Neural crest cell (in vitro differentiated cells): ENCODE measurements at places on chromosomes 6 and 20.

GRCh38 chr6:154169193-154169847 is 130.3 kb downstream of the OPRM1 start:
- no peaks in the 10 kb centered on the region for H3K27me3 ChIP-seq
- no peak overlapping the region for H3K27ac ChIP-seq
- H3K4me1 ChIP-seq: no peaks in the 10 kb centered on the region
- H3K36me3 ChIP-seq: peaks cover 6% of the 10 kb centered on the region
- H3K4me3 ChIP-seq: no peak overlapping the region

GRCh38 chr6:138004430-138005287 is 102.6 kb downstream of the PERP start:
- peaks cover 14% of the 10 kb centered on the region for H3K4me1 ChIP-seq
- no peak overlapping the region for H3K4me3 ChIP-seq
- no peak overlapping the region for H3K27ac ChIP-seq
- H3K36me3 ChIP-seq: no peaks in the 10 kb centered on the region
- no peak for DNase-seq

- H3K4me1 ChIP-seq: no peaks in the 10 kb centered on the region
- DNase-seq: no peak
- no peak overlapping the region for H3K27ac ChIP-seq
- H3K4me3 ChIP-seq: no peak overlapping the region
- no peaks in the 10 kb centered on the region for H3K27me3 ChIP-seq
These were observed 59.1 kb upstream of the CDYL start for GRCh38 chr6:4717124-4717523.

- DNase-seq: peak; percentile 3
- H3K36me3 ChIP-seq: peaks cover 10% of the 10 kb centered on the region
- no peaks in the 10 kb centered on the region for H3K27me3 ChIP-seq
- peaks cover 16% of the 10 kb centered on the region for H3K4me1 ChIP-seq
- H3K27ac ChIP-seq: peak overlapping the region; percentile 12
- no peak overlapping the region for H3K4me3 ChIP-seq
These were observed 488.3 kb downstream of the CDKAL1 start for GRCh38 chr6:21022343-21023107.

DNA sequence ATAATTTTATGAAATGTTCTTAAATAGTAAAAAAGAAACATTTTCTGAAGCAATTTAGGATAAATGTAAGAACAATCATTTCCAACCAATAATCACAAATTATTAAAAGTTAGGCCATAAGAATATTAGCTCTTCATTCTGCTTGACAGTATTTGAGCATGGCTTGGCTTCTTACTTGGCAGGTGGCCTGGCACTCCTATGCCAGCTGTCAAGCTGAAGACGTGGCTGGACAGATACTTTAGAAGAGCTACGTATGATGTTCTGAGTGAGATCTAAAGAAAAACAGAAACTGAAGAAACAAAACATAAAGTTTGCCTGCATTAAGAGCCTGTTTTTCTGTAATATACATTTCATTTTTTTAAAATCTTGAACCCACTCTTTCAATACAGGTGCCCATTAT is 438.9 kb downstream of the GRIK2 start:
- H3K36me3 ChIP-seq: peaks cover 20% of the 10 kb centered on the region
- H3K27ac ChIP-seq: no peak overlapping the region
- no peak for DNase-seq

GRCh38 chr20:51888291-51888690 is 86.0 kb upstream of the SALL4 start:
- no peaks in the 10 kb centered on the region for H3K36me3 ChIP-seq
- H3K27ac ChIP-seq: peak overlapping the region; percentile 82
- H3K4me1 ChIP-seq: peaks cover 31% of the 10 kb centered on the region
- H3K4me3 ChIP-seq: peak overlapping the region; percentile 5

GRCh38 chr6:61841958-61842357 is 444.1 kb downstream of the KHDRBS2 start:
- H3K4me1 ChIP-seq: no peaks in the 10 kb centered on the region
- DNase-seq: no peak
- H3K36me3 ChIP-seq: no peaks in the 10 kb centered on the region

GRCh38 chr6:72740135-72740534 is 118.3 kb downstream of the KCNQ5 start:
- no peak overlapping the region for H3K27ac ChIP-seq
- H3K27me3 ChIP-seq: peaks cover 4% of the 10 kb centered on the region
- no peak overlapping the region for H3K4me3 ChIP-seq
- H3K4me1 ChIP-seq: no peaks in the 10 kb centered on the region
- H3K36me3 ChIP-seq: no peaks in the 10 kb centered on the region
- DNase-seq: no peak

- DNase-seq: no peak
- H3K4me1 ChIP-seq: peaks cover 6% of the 10 kb centered on the region
- peak overlapping the region; percentile 38 for H3K4me3 ChIP-seq
These were observed 49.4 kb downstream of the PYGB start for GRCh38 chr20:25297141-25297905.

DNA sequence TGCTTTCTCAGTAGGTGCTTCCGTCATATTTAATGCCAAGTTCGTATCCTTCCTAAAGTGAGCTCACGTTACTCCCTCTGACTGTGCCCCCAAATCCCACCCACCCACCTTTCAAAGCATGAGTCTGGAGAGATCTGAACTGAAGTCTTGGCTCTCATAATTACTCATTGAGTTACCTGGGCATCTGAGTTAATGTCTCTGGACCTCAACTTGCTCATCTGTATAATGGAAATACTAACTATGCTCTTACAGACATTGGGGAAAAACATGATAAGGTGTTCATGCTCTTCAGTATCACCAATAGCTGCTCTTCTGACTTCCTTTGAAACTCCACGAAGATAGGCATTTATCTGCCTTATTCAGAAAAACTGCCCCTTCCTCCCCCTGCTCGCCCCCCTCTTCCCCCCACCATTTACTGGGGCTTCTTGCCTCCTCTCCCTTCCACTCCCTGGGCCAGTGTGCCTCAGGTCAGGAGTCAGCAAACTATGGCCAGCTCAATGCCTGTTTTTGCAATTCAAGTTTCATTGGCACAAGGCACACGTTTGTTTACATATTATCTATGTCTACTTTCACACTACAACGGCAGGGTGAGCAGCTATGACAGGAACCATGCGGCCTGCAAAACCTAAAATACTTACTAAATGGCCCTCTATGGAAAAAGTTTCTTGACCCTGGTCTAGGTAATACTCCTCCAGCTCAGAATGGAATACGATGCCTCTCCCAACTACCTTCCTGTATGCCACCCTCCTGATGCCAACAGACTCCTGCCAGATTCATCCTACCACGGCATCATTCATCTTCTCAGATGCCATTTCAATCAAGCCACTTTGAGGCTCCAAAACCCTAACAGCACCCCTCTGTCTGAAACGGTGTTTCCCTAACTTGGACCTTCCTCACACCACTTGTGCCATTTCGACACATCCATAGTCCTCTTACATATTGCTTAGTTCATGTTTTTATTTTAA is 138.7 kb downstream of the ZMYND8 start:
- H3K27me3 ChIP-seq: no peaks in the 10 kb centered on the region
- H3K4me1 ChIP-seq: peaks cover 8% of the 10 kb centered on the region
- H3K36me3 ChIP-seq: peaks cover 32% of the 10 kb centered on the region
- H3K27ac ChIP-seq: peak overlapping the region; percentile 54

GRCh38 chr6:39904946-39905639 is 29.2 kb downstream of the MOCS1 start:
- H3K27me3 ChIP-seq: no peaks in the 10 kb centered on the region
- no peak overlapping the region for H3K4me3 ChIP-seq
- H3K4me1 ChIP-seq: peaks cover 5% of the 10 kb centered on the region
- no peak overlapping the region for H3K27ac ChIP-seq
- DNase-seq: no peak
- peaks cover 14% of the 10 kb centered on the region for H3K36me3 ChIP-seq

- no peaks in the 10 kb centered on the region for H3K36me3 ChIP-seq
- peaks cover 5% of the 10 kb centered on the region for H3K4me1 ChIP-seq
- no peak overlapping the region for H3K27ac ChIP-seq
- DNase-seq: no peak
These were observed 612.5 kb downstream of the CDH26 start for GRCh38 chr20:60570481-60571277.

DNA sequence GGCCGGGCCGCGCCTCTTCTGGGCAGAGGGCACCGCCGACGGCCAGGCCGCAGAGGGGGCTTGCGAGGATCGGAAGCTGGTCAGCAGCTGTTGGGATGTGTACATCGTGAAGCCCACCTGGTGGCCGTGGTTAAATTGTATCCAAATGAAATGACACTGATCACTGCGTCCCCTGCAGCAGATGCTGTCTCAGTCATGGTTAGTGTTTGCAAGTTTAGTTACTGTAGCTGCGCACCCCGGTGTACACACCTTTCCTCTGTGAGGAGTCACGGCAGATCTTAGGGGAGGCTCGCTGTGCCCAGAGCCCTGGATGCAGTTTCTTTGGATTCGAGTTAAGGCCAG is 653 bp downstream of the NAA20 start:
- no peak overlapping the region for H3K27ac ChIP-seq
- peak overlapping the region; percentile 82 for H3K4me3 ChIP-seq
- H3K27me3 ChIP-seq: no peaks in the 10 kb centered on the region
- peaks cover 33% of the 10 kb centered on the region for H3K4me1 ChIP-seq

- H3K36me3 ChIP-seq: peaks cover 3% of the 10 kb centered on the region
- H3K4me3 ChIP-seq: no peak overlapping the region
- no peaks in the 10 kb centered on the region for H3K27me3 ChIP-seq
- DNase-seq: no peak
These were observed 376.5 kb downstream of the KHDRBS2 start for GRCh38 chr6:61909486-61909885.

DNA sequence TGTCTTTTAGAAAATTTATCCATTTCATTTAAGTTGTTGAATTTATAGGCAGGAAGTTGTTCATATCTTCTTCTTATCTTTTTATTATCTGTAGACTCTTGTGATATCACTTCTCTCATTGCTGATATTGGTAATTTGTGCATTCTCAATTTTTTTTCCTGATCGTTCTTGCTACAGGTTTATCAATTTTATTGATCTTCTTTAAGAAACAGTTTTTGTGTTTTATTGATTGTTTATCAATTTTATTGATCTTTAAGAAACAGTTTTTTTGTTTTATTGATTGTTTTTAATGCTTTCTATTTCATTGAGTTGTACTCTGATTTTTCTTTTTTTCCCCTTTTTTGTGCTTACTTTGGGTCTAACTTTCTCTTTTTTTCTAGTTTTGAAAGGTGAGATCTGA is 23.8 kb upstream of the SLC22A2 start:
- H3K4me1 ChIP-seq: no peaks in the 10 kb centered on the region
- H3K36me3 ChIP-seq: peaks cover 2% of the 10 kb centered on the region
- H3K27me3 ChIP-seq: no peaks in the 10 kb centered on the region
- H3K27ac ChIP-seq: no peak overlapping the region
- DNase-seq: no peak

GRCh38 chr6:170007468-170008293 is 256.3 kb downstream of the ERMARD start:
- peaks cover 23% of the 10 kb centered on the region for H3K4me1 ChIP-seq
- peak overlapping the region; percentile 57 for H3K4me3 ChIP-seq
- peaks cover 7% of the 10 kb centered on the region for H3K36me3 ChIP-seq
- no peak overlapping the region for H3K27ac ChIP-seq
- H3K27me3 ChIP-seq: peaks cover 30% of the 10 kb centered on the region
- DNase-seq: no peak

DNA sequence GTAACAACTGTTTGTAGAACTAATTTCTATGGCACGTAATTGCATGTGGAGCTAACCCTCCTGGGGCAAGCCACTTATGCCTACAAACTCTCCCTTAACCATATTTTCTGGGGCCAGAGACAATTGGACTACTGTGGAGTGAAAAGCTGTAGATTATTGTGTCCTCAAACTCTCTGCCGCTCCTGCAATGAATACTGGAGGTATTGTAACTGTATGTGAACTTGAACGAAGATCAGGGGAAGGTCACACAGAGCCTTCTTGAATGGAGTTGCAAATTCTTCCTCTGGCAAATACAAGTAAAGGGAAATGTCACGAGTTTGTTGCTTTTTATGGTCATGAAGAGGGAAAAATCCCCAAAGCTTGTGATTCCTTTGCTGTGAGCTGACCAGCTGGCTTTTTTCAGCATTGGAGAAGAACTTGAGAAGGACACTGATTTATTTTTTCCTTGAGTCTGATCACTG is 18.2 kb downstream of the AKAP12 start:
- H3K4me3 ChIP-seq: peak overlapping the region; percentile 10
- DNase-seq: peak; percentile 14
- H3K4me1 ChIP-seq: peaks cover 23% of the 10 kb centered on the region
- H3K27ac ChIP-seq: no peak overlapping the region
- no peaks in the 10 kb centered on the region for H3K27me3 ChIP-seq
- no peaks in the 10 kb centered on the region for H3K36me3 ChIP-seq

DNA sequence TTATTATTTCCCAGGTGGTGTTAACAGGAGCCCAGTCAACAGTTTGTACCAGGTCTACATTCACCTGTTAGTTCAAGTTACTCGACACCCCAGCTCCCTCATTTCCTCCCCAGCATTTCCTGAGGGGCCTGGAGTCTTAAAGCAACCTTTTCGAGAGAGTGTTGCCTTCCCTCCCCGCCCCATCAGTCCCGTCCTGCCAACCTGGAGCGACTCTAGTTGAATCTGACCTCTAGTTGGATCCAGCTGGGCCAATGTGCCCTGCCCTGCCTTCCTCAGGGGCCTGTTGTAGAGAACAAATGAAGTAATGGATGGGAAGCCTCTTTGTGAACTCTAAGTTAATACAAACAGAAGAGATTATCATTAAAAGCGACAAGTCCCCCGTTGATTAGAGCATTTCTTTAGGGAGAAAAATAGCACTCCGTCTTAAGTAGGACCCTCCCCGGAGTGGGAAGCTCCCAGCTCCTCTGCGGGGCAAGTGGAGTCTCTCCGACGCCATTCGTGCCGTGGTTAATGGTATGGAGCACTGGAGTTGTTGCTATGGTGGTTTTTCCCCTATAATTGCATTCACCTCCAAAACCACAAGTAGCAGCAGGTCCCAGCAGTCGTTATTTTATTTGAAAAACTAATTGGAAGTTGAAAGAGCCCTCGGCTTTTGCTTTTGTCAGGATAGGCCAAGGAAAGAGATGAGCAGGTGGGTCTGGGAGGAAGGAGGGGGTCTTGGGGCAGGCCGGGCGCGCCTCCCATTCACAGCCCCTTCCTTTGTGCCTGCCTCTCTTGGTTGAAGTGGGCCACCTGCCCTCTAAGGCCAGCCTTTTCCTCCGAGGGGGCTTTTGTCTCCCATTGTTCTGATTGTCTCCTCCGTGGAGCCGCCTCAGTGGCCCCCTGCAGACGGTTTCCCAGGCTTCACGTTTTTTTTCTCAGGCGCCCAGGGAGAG is 16.1 kb downstream of the GHRH start:
- H3K27me3 ChIP-seq: no peaks in the 10 kb centered on the region
- peaks cover 19% of the 10 kb centered on the region for H3K36me3 ChIP-seq
- H3K27ac ChIP-seq: peak overlapping the region; percentile 96
- H3K4me3 ChIP-seq: peak overlapping the region; percentile 18
